ENCODE measurements at places on chromosomes 5 and 9.

GRCh38 chr5:74935752-74936091 lies 69.5 kb upstream of the FAM169A start:
- no peak for DNase-seq
- H3K27ac ChIP-seq: no peak overlapping the region
- no peaks in the 10 kb centered on the region for H3K36me3 ChIP-seq
- no peaks in the 10 kb centered on the region for H3K4me1 ChIP-seq

DNA sequence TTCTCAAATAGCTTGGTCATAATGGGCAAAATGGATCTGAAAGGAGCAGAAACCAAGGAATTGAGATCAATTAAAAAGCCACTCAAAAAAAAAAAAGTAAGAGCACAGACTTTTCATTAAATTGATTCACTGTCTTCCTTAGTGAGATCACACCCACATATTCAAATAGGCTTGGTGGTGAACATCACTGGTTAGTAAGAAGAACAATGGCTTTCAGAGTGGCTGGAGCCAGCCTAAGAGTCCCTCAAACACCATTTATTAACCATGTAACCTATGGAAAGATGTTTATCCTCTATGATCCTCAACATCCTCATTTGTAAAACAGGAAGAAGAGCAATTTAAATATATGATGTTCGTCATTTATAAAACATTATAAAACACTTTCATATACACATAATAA lies 12.4 kb downstream of the CCDC112 start:
- DNase-seq: no peak
- H3K36me3 ChIP-seq: no peaks in the 10 kb centered on the region
- H3K4me3 ChIP-seq: no peak overlapping the region
- H3K27me3 ChIP-seq: no peaks in the 10 kb centered on the region
- no peaks in the 10 kb centered on the region for H3K4me1 ChIP-seq

- no peak overlapping the region for H3K27ac ChIP-seq
- H3K27me3 ChIP-seq: no peaks in the 10 kb centered on the region
- no peaks in the 10 kb centered on the region for H3K36me3 ChIP-seq
- no peak overlapping the region for H3K4me3 ChIP-seq
- no peak for DNase-seq
- H3K4me1 ChIP-seq: peaks cover 14% of the 10 kb centered on the region
Observed at GRCh38 chr5:173762930-173763329, 125.2 kb upstream of the CPEB4 start.

GRCh38 chr5:18984559-18985080 lies 1003.4 kb downstream of the CDH18 start:
- H3K4me3 ChIP-seq: no peak overlapping the region
- no peaks in the 10 kb centered on the region for H3K4me1 ChIP-seq
- H3K27ac ChIP-seq: no peak overlapping the region
- no peaks in the 10 kb centered on the region for H3K36me3 ChIP-seq
- no peaks in the 10 kb centered on the region for H3K27me3 ChIP-seq
- no peak for DNase-seq

DNA sequence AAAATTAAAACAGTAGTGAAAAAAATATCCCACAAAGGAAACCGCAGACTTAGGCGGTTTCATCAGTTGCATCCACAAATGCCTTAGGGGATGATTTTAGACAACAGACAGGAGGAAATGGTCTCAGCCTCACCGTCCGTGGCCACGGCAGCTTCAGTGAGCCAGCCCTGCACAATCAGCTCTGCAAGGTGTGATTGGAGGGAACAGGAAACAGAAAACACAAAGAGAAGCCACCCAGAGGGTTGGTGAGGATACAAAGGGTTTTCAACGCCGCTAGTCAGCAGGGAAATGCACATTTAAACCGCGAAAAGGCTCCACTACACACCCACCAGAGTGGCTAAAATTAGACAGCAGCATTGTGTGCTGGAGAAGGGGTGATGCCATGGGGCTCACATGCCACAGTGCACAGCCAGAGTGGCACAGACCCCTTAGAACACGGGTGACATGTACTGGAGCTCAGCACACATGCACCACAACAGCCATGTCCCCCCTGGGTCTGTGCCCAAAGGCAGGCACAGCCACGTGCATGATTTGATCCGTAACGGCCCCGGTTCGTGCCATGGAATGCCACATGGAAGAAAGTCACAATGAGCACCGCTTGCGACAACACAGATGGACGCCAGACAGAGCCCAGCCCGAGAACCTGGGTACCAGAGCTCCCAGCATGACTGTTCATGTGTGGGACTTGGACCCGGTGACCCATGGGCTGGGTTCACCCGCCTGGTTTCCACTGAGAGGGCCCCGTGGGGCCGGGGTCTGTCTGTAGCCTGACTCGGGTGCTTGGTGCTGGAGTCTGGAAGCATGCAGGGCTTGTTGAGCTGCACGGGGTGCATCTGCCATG lies 18.3 kb upstream of the TERT start:
- no peak for DNase-seq
- H3K27me3 ChIP-seq: no peaks in the 10 kb centered on the region
- H3K4me1 ChIP-seq: peaks cover 14% of the 10 kb centered on the region
- no peak overlapping the region for H3K4me3 ChIP-seq
- H3K36me3 ChIP-seq: no peaks in the 10 kb centered on the region
- peak overlapping the region; percentile 44 for H3K27ac ChIP-seq

DNA sequence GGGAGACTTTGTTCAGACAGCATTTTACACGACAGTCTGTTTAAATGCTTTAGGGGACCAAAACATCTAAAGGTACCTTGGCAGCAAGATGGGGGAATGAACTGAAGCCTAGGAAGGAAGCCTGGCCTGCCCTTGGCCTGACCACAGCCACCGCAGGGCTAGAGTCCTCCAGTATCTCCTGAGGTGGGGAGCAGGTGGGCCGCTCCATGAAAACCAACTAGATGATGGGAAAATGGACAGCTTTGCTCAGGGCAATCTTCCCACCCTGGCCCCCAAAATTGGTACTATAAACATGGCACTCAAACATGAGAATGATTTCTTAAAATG lies 153.3 kb downstream of the AUH start:
- no peak overlapping the region for H3K4me3 ChIP-seq
- peaks cover 15% of the 10 kb centered on the region for H3K4me1 ChIP-seq
- H3K27ac ChIP-seq: peak overlapping the region; percentile 81
- no peaks in the 10 kb centered on the region for H3K27me3 ChIP-seq
